Stimulated activated CD8-positive, alpha-beta memory T cell treated with anti-CD3 and anti-CD28 coated beads, Interleukin-15, amount 100 ng/mL, for 4 hours (primary cell): ENCODE measurements at places on chromosomes 4 and X.

GRCh38 chr4:183349673-183350072 lies 27.4 kb upstream of the CLDN24 start:
- no peak for DNase-seq

- no peak for DNase-seq
Observed at GRCh38 chr4:70518716-70519115, 347 bp downstream of the AMTN start.

GRCh38 chr4:18847249-18847890 lies 825.8 kb upstream of the LCORL start:
- no peak for DNase-seq

DNA sequence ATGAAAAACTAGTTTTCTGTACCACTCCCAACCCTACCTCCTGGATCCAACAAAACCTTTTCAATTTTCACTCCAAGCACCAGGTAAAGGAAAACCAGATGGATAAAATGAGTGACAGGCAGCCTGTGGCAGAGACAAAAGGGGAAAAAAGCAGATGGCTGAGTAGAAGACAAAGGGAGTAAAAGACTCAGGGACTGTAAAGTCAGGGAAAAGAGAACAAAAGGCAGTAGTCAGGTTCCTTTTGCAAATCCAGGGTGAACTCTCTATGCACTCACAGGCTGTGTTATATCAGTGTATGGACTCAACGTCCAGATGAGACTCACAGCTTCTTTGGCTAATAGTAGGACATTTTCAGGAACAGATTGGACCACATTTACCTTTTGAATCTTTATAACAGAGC lies 54.2 kb downstream of the QRFPR start:
- no peak for DNase-seq

DNA sequence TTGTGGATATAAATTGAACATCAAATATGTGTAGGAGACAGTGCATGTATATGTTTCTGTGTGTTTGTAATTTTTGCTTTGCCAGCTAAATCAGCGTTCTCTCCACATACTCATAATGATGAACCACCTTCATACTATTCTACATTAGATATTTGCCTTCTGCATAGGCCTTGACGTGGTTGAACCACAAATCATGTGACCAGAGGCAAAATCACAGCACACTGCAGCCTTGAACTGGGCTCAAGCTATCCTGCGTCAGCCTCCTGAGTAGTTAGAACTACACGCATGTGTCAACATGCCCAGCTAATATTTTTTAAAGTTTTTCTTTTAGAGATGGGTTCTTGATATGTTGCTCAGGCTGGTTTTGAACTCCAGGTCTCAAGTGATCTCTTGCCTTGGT lies 9.5 kb downstream of the UBQLN2 start:
- DNase-seq = no peak

GRCh38 chrX:41922431-41923151 lies 763 bp downstream of the CASK start:
- no peak for DNase-seq

DNA sequence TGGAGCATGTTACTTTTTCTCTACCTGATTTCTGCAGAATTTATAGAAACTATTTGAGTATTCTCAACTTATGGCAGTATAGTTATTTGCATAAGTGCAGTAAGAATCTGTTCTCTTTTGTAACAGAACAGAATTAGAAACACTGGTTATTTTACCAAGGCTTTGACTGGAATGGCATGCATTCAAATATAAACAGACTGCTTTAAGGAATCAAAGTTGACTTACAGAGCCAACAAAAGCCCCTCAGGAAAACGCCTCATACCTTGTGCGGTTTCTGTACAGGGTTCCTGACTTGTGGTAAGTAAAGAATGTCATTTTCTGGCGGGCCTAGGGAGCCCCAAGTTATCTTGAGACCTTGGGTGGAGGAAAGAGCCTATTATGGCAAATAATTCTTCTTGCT lies 97.1 kb downstream of the GPR143 start:
- DNase-seq = no peak
